ENCODE measurements at places on chromosomes 1 and 21.

- no peak for DNase-seq
These were observed 332.7 kb downstream of the CHRM3 start for GRCh38 chr1:239718997-239719628.

DNA sequence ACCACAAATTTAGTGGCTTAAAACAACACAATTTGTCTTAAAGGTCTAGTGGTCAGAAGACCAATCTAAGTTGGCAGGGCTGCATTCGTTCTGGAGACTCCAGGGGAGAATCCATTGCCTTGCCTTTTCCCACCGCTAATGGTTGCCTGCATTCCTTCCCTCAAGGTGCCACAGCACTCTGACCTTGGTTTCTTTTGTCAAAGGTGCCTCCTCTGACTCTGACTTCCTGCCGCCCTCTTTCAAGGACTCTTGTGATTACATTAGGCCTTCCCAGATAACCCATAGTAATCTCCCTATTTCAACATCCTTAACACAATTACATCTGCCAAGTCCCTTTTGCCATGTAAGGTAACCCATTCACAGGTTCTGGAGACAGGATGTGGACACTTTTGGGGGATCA, 145.3 kb downstream of the S1PR1 start:
- DNase-seq, result no peak

DNA sequence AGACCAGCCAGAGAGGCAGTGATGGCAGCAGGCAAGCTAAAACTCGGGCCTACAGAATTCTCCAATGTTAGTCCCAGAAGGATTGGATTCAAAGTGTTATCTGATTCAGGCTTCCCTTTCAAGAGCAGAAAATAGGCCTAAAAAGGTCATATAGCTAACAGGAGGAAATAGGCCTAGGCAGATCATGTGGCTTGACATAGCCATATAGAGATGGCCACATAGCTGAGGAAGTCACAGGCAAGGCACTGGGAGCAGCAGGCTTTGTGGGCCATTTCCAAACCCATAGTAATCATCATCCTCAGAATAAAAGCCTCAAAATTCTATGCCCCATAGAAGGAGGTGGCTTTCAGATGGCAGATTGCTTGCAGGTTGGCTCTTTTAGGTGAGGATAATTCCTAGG, 29.0 kb upstream of the LMO4 start:
- no peak for DNase-seq

DNA sequence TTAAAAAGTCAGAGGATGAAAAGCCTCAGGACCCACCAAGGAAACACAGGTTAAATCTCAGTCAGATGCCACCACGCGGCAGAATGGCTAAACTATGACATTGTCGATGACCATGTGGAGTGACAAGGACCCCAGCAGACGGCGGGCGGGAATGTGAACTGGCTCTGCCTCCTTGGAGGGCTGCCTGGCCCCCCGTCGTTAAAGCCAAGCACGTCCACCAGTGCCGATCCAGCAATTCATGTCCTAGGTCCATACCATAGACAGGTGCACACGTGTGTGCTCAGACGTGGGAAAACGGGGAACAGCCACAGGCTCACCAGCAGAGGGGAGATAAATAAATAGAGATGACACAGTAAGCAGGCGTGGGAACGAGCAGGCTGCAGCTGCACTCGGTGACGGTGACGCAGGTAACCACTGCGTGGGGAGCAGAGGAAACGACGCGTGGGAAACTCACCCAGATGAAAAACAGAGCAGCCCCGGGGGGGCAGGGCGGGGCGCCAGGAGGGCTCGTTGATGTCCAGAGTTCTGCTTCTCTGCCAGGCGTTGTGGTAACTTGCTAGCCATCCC, 28.3 kb upstream of the PCBP3 start:
- peak; percentile 83 for DNase-seq

DNA sequence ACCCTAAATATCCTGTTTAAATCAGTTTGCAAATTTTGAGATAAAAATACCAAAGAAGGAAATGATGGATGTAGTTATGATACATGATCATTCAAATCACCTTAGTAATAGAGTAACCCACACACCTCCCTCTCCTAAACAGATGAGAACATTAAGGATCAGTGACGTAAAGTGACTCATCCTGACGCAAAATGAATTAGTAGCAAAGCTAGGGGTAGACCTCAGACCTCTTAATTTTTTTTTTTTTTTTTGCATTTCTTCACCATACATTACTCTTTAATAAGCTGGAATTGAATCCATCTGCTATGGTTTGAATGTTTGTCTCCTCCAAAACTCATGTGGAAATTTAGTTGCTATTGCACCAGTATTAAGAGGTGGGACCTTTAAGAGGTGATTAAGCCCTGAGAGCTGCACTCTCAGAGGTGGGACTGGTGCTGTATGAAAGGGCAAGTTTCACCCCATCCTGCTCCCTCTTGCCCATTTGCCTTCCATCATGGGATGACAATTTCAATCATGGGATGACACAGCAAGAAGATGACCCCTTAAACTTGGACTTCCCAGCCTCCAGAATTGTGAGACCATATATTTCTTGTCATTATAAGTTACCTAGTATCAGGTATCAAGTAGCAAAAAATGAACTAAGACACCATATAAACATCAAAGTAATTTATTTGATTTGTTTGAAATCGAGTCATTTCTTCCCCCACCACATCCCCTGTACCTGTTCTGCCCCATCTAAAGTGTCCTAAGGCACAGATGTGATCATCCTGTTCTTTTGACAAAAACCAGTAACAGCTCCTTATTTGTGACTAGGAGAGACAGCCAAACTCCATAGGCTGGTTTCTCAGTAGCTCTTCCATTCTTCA, 114.6 kb upstream of the DUSP10 start:
- no peak for DNase-seq

GRCh38 chr1:38064197-38064903, 17.8 kb upstream of the POU3F1 start:
- no peak for DNase-seq

GRCh38 chr1:161185732-161186311, 8.5 kb upstream of the B4GALT3 start:
- no peak for DNase-seq

DNA sequence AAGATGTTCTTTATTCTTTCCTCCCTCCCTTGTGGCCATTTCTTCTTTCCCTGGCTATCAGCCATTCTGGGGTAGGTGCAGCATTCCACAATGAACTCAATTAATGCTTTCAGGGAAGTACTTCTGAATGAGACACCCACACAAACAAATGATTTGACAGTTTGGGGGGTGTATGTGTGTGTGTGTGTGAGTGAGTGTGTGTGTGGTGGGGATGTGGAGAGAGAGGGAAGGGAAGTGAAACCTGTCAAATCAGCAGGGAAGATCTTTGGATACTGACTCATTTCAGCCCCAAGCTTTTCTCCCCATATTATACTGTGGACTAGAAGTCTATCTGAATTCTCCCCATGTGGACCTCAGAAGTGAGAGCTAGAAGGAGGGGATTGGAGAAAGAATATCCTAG, 154.9 kb upstream of the CD34 start:
- no peak for DNase-seq

DNA sequence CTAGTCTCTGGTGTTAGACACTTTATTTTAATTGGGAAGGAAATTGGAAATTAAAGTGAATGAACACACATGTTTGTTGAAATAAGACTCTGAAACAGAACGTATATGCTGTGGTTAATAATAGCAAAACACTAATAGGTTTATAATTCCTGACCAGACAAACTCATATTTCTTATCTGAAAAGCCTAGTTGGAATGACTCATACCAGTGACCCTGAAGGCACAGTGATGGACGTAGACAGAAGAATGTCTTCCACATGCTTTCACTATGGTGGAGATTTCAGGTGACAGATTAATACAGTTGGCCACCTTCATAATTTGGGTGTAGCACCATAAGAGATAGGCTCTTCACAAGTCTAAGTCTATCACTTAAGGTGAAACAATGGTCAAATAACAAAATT, 83.0 kb upstream of the COL11A1 start:
- DNase-seq, result no peak

- DNase-seq, result no peak
These were observed 23.1 kb downstream of the RHBDL2 start for GRCh38 chr1:38918568-38918967.

DNA sequence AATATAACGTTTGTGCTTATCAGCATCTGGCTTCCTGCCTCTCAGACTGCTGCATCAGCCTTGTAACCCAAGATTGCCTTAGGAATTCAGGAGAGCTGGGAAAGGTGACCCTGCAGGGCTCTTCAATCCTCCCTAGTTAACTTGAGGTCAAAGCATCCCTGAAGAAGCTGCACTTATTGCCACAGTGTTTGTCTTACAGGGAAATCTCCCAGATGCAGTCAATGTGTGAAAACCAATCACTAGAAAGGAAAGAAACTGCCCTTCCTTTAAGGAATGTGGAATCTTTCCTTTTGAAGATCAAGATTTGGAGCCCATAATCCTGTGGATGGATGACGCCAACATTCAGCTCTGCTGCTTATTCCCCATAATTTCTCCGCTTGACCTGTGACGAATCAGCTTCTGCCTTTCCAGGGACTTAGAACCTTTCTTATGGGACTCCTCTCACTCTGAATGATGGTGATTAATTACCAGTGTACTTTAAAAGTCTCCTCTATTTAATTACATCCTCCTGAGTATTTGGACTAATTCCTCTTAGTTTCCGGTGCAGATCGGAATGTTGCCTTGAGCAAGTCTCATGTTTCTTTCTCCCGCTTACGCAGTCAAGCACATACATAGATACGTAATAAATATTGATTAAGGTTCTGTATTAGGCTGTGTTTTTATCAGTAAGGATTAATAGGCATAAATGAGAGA, 14.4 kb downstream of the ADAMTS5 start:
- no peak for DNase-seq

DNA sequence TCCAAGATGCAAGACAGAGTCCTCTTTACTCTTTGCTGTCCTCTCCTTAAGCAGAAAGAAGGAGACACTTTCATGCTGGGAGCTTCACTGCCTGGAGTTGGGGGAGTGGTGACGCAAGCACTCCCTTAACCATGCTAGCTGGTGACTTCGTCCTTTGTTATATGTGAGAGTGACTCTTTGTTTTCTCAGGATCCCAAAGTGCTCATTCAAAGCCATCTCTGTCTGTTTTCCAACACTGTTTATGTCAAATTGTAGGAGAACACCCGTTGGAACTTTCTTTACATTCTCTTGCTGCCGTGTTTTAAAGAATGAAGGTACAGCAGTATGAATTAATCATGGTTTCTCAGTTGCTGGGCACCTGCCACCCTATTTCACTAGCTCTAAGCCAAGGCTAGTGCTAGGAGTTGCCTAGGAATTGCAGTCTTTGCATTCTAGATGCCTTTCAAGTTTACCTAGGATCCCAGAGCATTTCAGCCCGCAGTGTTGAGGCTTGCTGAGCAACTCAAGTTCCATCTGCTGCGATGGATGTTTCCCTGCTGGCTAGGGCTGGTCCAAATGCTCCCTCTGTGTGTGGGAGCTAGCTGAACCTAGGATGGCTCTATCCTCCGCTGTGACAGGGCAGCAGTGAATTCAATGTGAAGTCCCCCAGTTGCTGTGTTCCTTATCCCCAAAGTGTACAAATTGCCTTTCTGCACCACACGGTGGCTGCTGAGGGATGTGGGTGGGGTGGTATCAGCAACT, 82.6 kb upstream of the GPR52 start:
- no peak for DNase-seq

- DNase-seq, result no peak
These were observed 23.8 kb downstream of the KIAA0040 start for GRCh38 chr1:175168782-175169181.

DNA sequence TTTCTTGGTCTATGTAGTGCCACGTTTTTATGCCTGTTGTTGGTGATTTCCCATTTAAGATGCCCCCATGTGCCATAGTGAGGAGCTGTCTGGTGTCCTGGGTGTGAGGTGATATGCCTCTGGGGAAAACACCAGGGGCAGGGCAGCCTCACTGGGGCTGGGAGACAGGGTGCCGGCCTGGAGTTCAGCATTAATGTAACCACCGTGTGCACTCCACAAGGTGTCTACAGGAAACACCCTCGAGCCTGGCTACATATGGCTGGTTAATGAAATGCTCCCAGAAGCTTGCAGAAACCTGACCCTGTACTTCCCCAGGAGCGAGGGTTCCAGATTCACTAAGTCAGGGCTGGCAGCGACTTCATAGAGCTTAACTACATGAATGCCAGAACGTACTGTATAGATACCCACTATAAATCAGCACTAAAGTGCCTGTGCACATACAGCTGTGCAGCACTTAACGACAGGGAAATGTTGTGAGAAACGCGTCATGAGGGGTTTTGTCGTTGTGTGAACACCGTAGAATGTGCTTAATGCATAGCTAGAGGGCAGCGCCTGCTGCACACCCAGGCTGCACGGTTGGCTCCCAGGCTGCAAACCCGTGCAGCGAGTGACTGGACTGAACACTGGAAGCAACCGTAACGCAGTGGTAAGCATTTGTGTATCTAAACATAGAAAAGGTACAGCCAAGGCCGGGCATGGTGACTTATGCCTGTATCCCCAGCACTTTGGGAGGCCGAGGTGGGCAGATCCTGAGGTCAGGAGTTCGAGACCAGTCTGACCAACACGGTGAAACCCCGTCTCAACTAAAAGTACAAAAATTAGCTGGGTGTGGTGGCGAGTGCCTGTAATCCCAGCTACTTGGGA, 10.4 kb downstream of the TFF2 start:
- DNase-seq, result no peak

- DNase-seq, result peak; percentile 37
These were observed 539 bp downstream of the ATP8B2 start for GRCh38 chr1:154325583-154326545.

- peak; percentile 42 for DNase-seq
These were observed at the start of gene TRAF5 for GRCh38 chr1:211326528-211327345. Gene TRAF5 (plus strand): TSS chr1:211326833. CDS start chr1:211353240, 26,407 bp downstream.
